ENCODE measurements at places on chromosomes 11 and 22.

- DNase-seq, result no peak
- H3K27ac ChIP-seq, result no peak overlapping the region
- peaks cover 14% of the 10 kb centered on the region for H3K27me3 ChIP-seq
- H3K4me3 ChIP-seq, result no peak overlapping the region
- H3K36me3 ChIP-seq, result no peaks in the 10 kb centered on the region
Observed at GRCh38 chr11:69250186-69251056, 43.5 kb upstream of the MYEOV start.

DNA sequence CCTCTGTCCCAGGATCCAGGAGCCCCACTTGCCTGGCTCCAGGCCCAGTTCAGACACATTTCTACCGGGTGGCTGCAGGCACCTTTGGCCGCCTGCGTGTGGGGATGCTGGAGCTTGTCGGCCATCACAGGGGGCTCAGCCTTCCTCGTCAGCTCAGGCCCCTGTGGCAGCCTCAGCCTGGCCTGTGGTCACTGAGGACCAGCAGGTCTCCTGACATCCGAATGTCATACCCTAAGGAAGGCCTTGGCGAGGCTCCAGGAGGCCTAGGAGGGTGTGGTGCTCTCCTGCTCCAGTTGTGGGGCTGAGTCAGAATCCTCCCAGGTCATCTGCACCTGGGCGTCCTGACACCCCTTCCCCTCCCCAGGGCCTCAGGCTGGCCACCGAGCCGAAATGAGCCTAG lies 14.9 kb upstream of the SOX10 start:
- H3K4me1 ChIP-seq, result peaks cover 35% of the 10 kb centered on the region
- DNase-seq, result peak; percentile 66
- peak overlapping the region; percentile 22 for H3K4me3 ChIP-seq

DNA sequence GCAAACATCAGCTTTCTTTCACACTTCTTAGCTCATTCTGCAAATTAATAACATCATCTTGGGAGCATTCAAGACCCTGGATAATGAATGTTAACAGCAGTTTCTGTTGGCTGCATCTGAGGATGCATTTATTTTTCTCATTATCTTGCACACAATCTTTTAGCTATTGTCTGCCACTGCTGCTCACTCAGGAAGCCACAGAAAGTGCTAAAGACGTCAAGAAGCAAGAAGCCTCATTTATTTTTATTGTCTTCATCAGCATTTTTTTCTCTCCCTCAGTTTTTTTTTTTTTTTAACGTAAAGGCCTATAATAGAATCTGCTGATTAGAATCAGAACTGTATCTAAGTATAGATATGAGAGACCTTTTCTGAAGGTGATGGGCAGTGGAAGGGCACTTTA lies 1339.4 kb downstream of the FAM181B start:
- H3K27me3 ChIP-seq, result no peaks in the 10 kb centered on the region
- no peak overlapping the region for H3K4me3 ChIP-seq
- no peaks in the 10 kb centered on the region for H3K4me1 ChIP-seq
- no peak overlapping the region for H3K27ac ChIP-seq
- no peaks in the 10 kb centered on the region for H3K36me3 ChIP-seq

GRCh38 chr11:94840209-94840608 lies 72.1 kb downstream of the AMOTL1 start:
- H3K36me3 ChIP-seq, result peaks cover 31% of the 10 kb centered on the region
- H3K4me3 ChIP-seq, result no peak overlapping the region
- no peak overlapping the region for H3K27ac ChIP-seq
- H3K4me1 ChIP-seq, result peaks cover 17% of the 10 kb centered on the region
- DNase-seq, result no peak
- H3K27me3 ChIP-seq, result no peaks in the 10 kb centered on the region

DNA sequence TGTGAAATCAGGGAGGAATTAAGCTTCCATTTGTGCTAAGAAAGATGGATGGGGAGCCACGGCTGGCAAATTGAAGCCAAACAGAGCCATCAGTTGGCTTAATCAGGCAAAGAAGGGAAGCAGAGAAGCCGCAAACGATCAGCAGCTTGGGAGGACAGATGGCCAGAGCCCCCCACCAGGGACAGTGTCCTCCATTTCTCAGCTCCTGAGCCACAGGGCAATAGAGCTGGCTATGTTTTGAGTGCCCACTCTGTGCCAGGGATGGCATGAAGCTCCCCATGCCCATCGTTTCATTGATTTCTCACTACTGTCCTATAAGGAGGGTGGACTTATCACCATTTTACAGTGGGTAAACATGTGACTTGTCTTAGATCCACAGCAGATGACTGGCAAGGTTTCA lies 126.3 kb upstream of the ASPHD2 start:
- no peak for DNase-seq
- peaks cover 11% of the 10 kb centered on the region for H3K27me3 ChIP-seq
- H3K4me1 ChIP-seq, result no peaks in the 10 kb centered on the region
- H3K36me3 ChIP-seq, result no peaks in the 10 kb centered on the region
- no peak overlapping the region for H3K4me3 ChIP-seq

DNA sequence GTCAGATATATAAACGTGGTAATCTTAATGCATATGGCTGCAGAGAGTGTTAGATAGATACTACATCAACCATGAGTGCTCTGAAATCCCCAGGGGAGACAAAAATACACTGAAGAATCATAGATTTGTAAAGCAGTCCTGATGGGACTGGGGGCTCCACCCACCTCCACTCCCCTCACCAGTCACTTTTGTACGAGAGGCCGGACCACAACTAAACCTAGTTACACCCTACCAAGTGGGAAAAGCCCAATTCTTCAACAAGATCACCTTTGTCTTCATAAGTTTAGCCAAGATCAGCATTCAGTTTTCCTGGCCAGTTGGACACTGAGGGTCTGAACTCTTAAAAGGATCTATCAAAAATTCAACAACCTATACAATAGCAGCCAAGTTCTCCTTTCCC lies 1.5 kb downstream of the SF1 start:
- H3K27me3 ChIP-seq, result no peaks in the 10 kb centered on the region
- H3K4me3 ChIP-seq, result peak overlapping the region; percentile 58
- peaks cover 16% of the 10 kb centered on the region for H3K4me1 ChIP-seq
- H3K27ac ChIP-seq, result peak overlapping the region; percentile 73
- H3K36me3 ChIP-seq, result peaks cover 45% of the 10 kb centered on the region

DNA sequence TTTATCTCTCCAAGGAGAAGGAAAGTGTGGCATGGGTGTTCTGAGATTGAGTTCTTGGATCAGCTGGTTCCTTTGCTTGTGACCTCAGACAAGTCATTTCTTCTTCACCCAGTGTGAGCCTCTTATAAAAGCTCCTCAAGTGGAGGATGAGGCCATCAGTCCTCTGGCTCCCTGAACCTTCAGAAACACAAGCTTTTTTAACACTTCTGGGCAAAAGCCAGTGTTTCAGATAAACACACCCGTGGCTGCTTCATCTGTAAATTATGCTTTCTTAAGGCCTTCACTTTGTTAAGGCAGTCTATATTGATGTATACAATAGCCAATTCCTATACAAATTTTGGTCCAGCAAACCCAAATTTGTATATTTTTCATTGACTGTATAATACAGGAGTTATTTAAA lies 179.9 kb downstream of the DBX1 start:
- H3K27ac ChIP-seq, result no peak overlapping the region
- no peak for DNase-seq
- H3K4me3 ChIP-seq, result no peak overlapping the region
- H3K36me3 ChIP-seq, result no peaks in the 10 kb centered on the region

GRCh38 chr11:61887839-61888494 lies 3.4 kb downstream of the FADS3 start:
- no peak overlapping the region for H3K27ac ChIP-seq
- H3K4me3 ChIP-seq, result no peak overlapping the region
- peaks cover 16% of the 10 kb centered on the region for H3K4me1 ChIP-seq
- peaks cover 4% of the 10 kb centered on the region for H3K27me3 ChIP-seq
- H3K36me3 ChIP-seq, result peaks cover 4% of the 10 kb centered on the region
- no peak for DNase-seq

DNA sequence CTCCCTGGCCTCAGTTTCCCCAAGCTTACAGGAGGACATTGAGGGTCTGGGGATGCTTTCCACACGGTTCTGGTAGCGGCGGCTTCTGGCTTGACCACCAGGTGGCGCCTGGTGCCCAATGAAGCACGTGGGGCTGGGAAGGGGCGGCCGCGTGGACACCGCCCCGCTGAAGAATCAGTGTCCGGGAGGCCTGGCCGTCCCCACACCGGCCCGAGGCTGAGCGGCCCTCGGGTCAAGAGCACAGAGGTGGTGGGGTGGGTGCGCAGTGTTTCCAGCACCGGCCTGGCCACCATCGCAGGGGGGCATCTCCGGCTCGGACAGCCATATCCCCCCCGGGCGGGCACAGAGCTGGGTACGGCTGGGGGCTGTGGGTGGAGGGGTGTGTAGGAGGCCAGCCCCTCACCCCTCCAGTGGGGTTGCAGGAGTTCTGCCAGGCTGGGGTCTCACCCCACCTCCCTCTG lies 27.8 kb upstream of the PPARA start:
- H3K27me3 ChIP-seq, result no peaks in the 10 kb centered on the region
- H3K27ac ChIP-seq, result no peak overlapping the region
- no peaks in the 10 kb centered on the region for H3K36me3 ChIP-seq
- no peak overlapping the region for H3K4me3 ChIP-seq

DNA sequence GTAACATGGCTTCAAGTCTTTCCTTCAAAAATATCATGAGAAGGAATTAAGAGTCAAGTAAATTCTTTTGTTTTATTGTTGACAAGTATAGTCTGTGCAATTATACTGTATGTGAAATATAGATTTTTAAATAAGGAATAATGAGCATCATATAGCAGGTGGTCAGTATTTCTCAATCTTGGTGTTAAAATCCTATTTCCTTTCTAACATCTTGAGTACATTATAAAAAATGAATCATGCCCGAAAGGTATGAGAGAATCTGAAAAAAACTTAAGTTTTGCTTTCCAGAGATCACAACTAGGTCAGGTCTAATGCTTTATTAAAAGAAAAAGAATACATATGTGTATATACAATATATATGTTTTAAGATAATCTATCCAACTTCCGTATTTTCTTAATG lies 53.1 kb downstream of the KIF18A start:
- H3K4me1 ChIP-seq, result no peaks in the 10 kb centered on the region
- no peaks in the 10 kb centered on the region for H3K27me3 ChIP-seq
- no peak overlapping the region for H3K4me3 ChIP-seq
- no peak for DNase-seq
- no peaks in the 10 kb centered on the region for H3K36me3 ChIP-seq
- H3K27ac ChIP-seq, result no peak overlapping the region

DNA sequence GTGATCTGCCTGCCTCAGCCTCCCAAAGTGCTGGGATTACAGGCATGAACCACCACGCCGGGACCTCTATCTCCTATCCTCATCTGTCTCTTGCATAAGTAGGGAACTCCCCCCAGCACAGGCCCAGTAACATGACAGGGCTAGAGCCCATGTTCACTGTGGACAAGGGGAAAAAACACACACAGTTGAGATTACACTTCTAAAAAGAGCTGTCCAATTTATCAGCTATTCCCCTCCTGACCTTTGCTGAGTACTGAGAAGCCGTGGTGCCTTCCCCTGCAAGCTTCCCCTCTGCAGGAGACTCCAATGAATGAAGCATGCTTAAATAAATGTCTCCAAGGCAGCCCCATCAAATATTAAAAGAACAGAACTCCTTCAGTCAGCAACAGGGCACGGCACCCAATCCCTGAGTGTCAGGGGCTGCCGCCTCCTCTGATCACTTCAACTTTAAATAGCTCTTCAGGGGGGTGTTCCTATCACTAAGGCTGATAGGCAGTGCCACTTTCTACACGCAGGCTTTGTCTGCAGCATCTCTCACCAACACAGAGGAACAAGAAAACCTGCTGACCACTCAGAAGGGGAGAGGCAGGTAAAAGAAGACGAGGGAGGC lies 385.5 kb downstream of the OPCML start:
- H3K4me3 ChIP-seq, result no peak overlapping the region
- no peak overlapping the region for H3K27ac ChIP-seq
- DNase-seq, result no peak
- H3K27me3 ChIP-seq, result no peaks in the 10 kb centered on the region
- H3K36me3 ChIP-seq, result no peaks in the 10 kb centered on the region

- no peak for DNase-seq
- peaks cover 31% of the 10 kb centered on the region for H3K36me3 ChIP-seq
- no peaks in the 10 kb centered on the region for H3K27me3 ChIP-seq
- H3K4me3 ChIP-seq, result no peak overlapping the region
Observed at GRCh38 chr11:36398231-36398953, 102.3 kb downstream of the PRR5L start.

DNA sequence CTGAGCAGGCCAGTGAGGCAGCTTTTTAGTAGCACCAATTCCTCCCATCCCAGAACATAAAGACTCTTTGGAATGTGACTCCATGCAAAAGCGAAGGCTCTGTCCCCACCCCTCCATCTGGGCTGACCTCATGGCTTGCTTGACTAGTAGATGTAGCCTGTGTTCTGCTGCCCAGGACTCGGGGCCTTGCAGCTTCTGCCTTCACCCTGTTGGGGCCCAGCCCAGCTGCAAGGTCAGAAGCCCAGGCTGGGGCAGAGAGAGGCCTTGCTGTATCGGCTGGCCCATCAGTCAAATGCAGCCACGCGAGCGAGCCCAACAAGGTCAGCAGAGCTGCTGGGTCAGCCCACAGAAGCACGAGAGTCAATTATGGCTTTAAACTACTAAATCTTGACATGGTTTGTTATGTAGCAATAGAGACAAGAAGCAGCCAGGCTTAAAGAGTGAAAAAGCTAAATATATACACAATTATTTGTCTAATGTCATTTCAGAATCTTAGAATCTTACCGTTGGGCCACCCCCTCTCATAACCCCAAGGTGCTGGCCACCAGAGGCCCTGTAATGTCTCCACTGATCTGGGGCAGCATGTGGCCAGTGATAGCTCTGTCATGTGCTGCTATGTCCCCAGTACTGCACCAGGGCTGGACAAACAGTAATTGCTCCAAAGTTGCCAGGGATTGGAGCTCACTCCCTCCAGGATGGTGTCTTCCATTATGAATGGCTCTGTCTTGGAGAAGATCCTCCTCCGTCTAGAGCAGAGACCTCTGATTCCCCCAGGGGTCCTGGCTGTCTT lies 10.4 kb upstream of the WNT11 start:
- peaks cover 21% of the 10 kb centered on the region for H3K27me3 ChIP-seq
- no peaks in the 10 kb centered on the region for H3K4me1 ChIP-seq
- H3K27ac ChIP-seq, result no peak overlapping the region
- no peak for DNase-seq
- H3K36me3 ChIP-seq, result no peaks in the 10 kb centered on the region

- no peak overlapping the region for H3K27ac ChIP-seq
- H3K4me3 ChIP-seq, result no peak overlapping the region
- no peaks in the 10 kb centered on the region for H3K27me3 ChIP-seq
- DNase-seq, result no peak
- no peaks in the 10 kb centered on the region for H3K36me3 ChIP-seq
Observed at GRCh38 chr11:86243396-86243795, 1.2 kb upstream of the EED start.

DNA sequence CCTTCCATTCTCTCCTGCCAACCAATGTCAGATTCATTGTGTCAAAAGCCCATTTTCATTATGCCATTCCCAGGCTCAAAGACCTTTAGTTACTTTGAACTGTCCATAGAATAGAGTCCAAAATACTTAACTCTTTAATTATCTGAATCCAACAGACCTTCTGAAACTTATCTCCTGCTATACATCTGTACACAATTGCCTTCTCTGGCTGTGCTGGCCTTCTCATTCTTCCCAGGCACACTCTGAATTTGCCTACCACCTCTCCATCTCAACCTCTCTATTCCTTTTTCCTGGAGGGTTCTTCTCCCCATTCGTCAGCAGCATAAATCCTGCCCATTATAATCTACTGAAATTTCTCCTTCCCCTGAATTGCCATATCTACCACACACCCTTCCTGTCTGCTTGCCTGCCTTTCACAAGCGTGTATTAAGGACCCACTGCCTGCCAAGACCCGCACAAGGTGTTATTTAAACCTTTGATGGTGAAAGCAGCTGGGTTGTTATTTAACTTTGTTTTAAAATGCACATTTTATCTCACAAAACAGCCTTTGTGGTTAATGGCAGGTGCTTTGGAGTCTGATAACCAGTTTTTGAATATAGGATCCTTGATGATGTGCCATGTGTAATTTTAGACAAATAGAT lies 125.9 kb downstream of the CCDC81 start:
- no peak overlapping the region for H3K27ac ChIP-seq
- peaks cover 8% of the 10 kb centered on the region for H3K4me1 ChIP-seq
- no peak overlapping the region for H3K4me3 ChIP-seq
- no peaks in the 10 kb centered on the region for H3K27me3 ChIP-seq
- no peaks in the 10 kb centered on the region for H3K36me3 ChIP-seq

Measured in keratinocyte (primary cell).